ENCODE measurements at places on chromosomes 7 and 10.
A peak's percentile ranks its signal among the peaks of the same experiment; 100 is the strongest.

DNA sequence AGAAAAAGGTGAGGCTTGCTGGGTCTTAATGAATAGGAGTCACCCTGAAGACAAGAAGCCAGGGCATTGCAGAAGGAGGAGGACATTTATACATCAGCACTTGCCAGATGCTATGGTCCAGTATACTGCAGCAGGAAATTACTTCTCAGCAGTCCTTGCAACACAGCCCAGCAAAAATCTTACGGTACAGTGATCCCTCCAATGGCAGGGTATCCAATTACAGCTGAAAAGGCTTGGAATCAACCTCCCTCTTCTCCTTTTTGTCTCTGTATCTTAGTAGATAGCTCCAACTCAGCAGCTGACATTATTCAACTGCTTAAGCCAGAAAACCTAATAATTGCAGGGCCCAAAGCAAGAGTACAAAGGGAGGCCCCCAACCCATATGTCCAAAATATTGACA is 128.3 kb upstream of the COBL start:
- DNase-seq = no peak

GRCh38 chr7:103877565-103877964 is 111.9 kb downstream of the RELN start:
- no peak for DNase-seq

GRCh38 chr7:55110993-55111361 is 92.2 kb downstream of the EGFR start:
- DNase-seq = peak; percentile 84

DNA sequence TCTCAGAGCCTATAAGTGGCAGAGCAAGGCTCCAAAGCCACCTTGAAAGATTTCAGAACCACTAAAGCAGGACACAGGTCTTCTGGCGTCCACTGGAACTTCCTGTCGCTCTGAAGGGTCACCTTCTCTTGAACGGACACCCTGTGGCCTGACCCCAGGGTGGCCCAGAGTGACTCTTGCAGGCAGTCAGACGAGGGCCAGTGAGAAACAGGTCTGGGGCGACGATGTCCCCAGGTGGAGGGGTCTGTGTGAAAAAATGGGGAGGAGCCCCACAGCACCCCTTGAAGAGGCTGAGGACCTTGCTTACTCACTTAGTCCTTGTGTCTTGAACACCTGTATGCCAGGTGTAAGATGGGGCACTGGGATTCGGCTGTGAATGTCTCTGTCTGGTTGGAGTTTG is 946 bp upstream of the RASGEF1A start:
- DNase-seq = no peak

DNA sequence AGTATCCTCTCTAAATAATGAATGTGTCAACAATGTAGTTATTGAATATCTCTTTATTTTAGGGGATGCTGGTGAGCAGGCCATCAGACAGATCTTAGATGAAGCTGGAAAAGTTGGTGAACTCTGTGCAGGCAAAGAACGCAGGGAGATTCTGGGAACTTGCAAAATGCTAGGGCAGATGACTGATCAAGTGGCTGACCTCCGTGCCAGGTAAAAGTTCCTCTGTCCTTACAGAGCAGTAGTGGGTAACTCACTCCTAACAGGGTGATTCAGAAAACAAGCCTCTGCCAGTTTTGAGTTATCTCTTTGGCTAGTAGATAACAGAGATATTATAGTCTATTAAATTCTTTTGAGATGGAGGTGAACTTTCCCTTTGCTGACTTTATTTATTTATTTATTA is 67.3 kb downstream of the AP3M1 start:
- DNase-seq = no peak

DNA sequence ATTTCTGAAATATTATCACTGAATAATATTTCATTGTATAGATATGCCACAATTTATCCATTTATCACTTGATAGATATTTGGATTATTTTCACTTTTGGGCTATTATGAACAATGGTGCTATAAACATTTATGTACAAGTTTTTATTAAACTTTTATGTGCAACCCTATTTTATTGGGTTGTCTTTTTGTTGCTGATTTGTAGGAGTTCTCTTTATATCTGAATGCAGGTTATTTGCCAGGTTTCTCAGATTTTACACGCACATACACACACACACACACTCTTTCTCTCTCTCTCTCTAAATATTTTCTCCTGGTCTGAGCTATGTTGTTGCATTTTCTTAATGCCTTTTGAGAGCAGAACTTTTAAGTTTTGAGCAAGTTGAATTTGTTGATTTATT is 36.2 kb downstream of the ADK start:
- DNase-seq = no peak

GRCh38 chr10:12130237-12130872 is 878 bp downstream of the SEC61A2 start:
- peak; percentile 56 for DNase-seq

DNA sequence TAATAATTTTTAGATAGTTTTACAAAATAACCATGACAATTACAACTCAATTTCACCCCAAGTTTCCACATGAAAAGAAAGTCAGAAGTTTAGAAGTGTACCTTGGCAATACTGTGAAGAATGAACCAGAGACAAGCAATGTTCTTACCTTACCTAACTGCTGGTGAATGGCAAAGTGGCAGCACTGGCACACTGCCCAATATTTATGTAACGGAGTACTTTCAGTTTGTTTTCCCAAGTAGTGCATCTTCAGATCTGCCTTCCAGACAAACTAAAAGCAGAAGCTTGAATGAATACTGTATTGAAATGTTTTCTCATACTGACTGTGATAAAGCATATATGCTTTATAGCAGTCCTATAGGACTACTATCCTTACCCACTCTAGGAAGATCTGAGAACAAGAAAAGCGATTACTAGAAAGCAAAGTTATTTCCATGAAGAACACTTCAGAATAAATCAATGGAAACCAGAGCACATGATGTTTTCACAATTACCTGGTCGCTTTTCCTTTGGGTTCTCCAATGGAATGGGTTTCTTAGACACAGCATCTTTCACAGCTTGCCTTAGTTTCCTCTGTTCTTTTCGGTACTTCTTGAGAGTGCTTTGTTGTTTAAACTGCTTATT is 1.5 kb downstream of the NOC3L start:
- peak; percentile 61 for DNase-seq

DNA sequence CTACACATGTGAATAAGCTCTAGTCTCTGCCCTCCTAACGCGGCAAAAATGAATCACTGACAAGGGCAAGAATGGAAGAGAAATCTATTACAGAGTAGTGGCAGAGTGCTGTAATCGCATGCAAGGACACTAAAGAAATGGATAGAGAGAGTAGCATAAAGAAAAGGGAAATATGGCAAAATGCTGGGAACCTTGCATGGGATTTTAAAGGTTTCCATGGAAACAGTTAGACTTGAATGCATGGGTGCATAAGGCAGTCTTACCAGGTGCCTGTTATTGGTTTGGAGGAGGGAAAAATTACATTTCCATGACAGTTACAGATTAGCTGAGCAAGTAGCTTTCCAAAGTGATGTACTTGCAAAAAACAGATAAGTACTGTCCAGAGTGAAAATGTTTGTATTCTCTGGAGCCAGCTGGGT is 233.4 kb downstream of the PTN start:
- DNase-seq = peak; percentile 34

GRCh38 chr7:17685141-17685540 is 255.2 kb downstream of the SNX13 start:
- DNase-seq = no peak

DNA sequence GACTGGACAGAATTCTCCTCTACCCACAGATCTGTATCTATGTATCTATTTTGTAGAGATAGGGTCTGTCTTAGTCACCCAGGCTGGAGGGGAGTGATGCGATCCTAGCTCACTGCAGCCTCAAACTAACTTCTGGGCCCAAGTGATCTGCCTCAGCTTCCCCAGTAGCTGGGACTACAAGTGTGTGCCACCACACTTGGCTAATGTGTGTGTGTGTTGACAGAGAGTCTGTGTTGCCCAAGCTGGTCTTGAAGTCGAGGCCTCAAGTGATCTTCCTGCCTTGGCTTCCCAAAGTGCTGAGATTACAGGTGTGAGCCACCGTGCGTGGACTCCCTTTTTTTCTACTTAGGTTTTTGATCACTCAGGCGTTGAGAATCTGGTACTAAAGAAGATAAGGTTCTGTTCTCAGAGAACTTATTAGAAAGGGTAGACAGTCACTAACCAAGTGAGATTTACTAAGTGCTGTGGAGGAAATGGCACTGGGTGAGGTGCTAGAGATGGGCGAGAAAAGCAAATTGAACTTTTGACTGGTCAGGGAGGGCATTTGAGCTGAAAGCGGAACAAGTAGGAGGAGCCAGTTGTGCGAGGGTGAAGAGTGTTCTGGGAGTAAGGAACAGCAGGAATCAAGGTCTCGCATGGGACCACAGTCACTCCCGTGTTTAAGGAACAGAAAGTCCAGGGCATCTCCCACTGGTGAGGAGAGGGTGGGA is 18.0 kb downstream of the NDUFB2 start:
- DNase-seq = no peak

GRCh38 chr7:149885191-149886017 is 11.6 kb downstream of the ATP6V0E2 start:
- no peak for DNase-seq

DNA sequence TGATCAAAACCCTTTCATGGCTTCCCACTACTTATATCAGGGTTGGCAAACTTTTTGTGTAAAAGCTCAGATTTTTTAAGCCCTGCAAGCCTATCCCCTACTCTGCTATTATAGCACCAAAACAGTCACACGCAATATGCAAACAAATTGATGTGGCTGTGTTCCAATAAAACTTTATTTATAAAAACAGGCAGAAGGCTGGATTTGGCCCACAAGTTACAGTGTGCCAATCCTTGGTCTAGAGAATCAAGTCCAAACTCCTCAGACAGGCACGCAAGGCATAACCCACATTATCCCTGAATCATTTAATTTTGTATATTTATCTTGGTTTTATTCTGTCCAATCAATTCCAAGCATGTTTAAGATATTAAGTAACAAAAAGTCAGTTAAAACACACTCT is 71.9 kb downstream of the SGMS1 start:
- no peak for DNase-seq

- DNase-seq = no peak
Measured at GRCh38 chr10:14859043-14859442, 19.6 kb upstream of the SUV39H2 start.

DNA sequence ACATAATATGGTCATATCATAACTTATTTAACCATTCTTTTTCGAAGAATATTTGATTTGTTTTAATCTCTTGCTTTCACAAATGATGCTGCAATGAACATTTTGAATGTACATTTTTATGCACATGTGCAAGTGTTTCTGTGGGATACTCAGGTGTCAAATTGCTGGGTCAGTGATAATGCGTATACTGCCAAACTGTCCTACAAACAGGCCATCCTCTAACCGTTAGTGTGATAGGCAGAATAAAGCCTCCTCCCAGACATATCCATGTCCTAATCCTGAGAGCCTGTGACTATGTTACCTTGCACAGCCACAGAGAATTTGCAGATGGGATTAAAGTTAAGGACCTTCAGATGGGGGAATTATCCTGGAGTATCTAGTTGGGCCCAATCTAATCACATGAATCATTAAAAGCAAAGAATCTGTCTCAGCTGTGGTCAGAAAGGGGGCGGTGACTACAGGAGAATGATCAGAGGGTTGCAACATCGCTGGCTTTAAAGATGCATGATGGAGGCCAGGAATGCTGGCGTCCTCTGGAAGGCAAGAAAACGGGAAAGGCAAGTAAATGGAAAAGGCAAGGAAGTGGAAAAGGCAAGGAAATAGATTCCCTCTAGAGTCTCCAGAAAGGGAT is 46.7 kb downstream of the FZD1 start:
- DNase-seq = peak; percentile 31

GRCh38 chr10:69969977-69970376 is 82.7 kb upstream of the MACROH2A2 start:
- DNase-seq = no peak

- peak; percentile 49 for DNase-seq
Measured at GRCh38 chr10:89165923-89166322, 41.2 kb downstream of the CH25H start.

DNA sequence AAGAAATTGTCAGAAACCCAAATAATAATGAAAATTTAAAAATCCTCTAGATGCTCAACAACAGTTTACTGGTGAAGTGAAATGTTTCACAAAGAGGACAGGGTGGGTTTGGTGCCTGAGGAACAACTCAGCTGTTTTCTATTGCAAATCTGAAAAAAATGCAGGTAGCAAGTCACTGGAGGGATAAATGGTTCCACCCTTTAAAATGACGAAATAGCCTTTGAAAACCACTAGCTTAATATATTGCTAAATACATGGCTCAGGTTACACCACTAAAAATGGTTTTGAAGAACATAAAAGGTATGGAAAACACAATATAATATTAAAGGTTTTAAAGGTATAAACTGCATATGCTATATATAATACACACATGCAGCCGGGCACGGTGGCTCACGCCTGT is 69.5 kb downstream of the LMBR1 start:
- peak; percentile 3 for DNase-seq

DNA sequence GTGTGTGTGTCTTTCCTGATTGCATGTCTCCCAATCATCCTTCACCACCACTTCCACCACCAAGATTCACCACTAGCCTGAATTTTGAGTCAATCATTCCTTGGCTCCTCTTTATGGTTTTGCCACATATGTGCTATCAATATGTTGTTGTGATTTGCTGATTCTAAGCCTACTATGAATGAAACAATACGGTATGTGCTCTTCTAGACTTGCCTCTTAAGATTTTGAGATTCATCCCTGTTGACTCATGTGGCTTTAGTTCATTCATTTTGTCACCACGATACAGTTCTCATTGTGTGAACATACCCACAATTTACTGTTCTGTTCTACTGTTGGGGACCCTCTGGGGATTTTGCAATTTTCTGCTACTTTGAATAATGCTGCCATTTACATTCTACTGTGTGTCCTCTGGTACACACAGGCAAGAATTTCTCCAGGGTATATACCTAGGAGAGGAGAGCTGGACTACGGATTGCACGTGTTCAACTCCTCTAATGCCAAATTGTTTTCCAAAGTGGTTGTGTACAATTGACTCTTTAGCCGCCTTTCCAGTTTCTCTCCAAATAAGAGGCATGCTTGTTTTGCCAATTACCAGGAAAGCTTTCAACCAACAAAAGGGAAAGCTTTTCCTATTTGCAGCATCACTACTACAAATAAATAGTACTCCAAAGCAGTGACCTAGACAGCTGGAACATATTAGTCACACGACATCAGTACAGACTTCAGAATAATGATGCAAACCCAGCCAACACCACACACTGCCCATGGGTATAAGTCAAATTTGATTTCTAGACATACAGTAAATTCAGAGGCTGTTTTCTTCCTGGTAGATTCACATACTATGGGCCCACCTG is 30.0 kb downstream of the SGMS1 start:
- peak; percentile 77 for DNase-seq

DNA sequence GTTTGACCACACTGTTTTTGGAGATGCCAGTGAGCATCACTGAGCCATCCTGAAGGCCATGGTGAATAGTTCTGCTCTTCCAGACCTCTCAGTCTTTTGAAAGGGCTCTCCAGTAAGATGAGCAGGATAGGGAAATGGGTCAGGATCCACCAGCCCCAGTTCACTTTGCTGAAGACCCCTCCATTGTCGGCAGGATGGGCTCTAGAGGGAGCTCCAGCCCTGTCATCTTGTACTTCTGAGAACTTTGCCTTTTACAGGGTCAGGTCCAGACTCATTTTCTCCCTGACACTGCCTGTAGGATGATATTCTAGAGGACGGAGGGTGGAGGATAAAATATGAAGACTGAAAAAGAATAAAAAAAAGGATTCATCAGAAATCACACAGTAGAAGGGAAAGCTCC is 13.1 kb downstream of the LHFPL3 start:
- DNase-seq = no peak
